ENCODE measurements at places on chromosomes 1 and 21. TPM values are rescaled to one million over a fixed set of nuclear protein-coding genes. Genes with fewer than 3 reads are reported as not detected.

DNA sequence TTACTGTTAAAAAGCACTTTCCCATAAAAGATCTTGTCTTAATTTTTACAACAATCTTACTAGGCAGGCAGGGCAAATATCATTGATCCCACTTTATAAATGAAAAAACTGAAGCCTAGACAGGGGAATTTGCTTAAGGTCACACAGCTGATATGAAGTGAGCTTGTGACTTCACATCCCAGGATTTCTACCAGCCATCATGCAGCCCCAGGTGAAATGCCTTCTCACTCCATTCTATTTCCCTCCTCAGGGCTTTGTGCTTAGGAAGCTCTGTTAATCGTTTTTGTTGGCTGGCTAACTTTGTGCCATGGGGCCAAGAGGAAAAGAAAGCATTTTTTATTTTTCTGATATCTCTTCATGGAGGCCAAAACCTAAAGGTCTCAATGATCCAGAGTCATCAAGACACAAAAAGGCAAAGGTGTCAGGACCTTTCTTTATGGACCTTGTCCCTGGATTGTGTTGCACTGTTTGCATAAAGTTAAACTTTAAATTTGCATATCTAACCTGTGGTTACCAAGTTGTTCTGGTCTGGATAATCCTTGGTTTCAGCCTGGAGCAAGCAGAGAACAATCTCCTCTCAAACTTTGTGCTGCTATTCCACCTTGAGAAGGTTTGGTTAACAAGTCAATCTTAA lies 44.8 kb upstream of the ZNF326 start:
- no peak for DNase-seq

DNA sequence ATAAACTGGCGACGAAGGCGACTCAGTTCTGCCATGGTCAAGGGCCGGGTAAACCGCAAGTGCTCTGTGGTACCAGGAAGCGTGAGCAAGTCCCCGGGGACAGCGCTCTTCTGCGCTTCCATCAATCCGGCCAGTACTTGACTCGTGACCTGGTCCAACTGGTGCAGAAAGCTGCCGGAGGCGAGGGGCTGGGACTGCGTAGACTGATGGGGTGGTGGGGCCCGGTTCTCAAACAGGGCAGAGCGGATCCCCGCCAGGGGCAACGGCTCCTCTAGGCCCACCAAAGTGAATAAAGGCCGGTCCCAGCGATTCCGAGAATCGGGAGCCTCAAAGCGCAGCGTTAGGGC lies 852 bp downstream of the KTI12 start:
- DNase-seq: peak; percentile 64

RHD gene
- 0.21 TPM for total RNA-seq

GBP3 gene
- not detected for total RNA-seq

SZT2 gene
- 11.8 TPM for total RNA-seq
